CD4-positive, alpha-beta T cell treated with Interleukin-2 at 100 ng/mL for 4 hours (primary cell): ENCODE measurements at places on chromosomes 4 and X.

DNA sequence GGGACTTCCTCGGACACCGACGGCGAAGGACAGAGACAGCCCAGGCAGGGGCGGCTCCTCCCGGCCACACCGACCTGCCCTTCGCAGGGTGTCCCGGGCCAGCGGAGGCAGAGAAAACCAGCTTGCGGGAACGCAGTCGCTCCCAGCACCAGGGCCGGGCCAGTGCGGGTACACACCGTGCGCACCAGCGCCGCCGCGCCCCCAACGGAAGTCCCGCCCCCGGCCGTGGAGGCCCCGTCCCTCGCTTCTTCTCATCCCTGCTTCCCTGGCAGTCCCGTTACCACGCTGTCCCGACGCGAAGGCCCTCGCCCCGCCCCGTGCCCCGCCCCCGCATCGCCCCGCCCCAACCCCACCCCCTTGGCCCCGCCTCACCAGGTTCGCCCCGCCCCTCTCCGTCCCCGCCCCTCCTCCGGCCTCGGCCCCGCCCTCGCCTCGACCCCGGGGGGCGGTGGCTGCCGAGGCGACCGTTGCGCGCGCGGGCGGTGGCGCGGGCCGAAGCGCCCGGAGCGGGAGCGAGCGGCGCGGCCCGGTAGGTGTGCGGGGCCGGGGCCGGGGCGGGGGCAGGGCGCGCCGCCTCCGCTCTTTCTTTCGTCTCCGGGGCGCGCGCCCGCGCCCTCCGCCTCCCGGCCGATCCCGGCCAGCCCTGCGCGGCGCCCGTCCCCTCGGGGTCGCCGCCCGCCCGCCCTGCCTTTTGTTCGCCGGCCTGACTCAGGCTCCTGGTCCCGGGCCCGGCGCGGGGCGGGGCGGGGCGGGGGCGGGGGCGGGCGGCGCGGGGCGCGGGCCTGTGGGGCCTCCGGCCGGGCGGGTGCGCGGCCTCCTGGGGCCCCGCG lies at the start of gene RGS12:
Gene RGS12 (plus strand): TSS at position 451 of the 830 bp plus-strand sequence. CDS start 23,150 bp downstream, outside the sequence.
- DNase-seq: peak; percentile 87

DNA sequence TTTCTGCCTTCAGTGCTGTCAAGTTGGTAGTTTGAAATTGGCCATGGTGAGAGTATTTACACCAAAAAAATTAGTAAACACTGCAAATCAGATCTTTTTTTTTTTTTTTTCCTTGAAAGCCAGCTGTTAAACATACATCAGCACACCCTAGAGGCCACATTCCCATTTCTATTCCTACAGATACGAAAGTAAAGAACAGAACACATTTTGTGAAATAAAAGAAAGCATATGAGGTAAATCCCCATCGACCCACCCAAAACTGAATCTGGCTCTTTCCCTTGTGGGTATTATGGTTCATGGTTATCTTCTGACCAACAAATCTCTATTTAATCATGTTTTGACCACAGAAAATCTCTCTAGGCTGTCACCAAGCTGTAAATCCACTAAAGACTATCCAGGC lies 41.8 kb upstream of the AP1AR start:
- DNase-seq: no peak

DNA sequence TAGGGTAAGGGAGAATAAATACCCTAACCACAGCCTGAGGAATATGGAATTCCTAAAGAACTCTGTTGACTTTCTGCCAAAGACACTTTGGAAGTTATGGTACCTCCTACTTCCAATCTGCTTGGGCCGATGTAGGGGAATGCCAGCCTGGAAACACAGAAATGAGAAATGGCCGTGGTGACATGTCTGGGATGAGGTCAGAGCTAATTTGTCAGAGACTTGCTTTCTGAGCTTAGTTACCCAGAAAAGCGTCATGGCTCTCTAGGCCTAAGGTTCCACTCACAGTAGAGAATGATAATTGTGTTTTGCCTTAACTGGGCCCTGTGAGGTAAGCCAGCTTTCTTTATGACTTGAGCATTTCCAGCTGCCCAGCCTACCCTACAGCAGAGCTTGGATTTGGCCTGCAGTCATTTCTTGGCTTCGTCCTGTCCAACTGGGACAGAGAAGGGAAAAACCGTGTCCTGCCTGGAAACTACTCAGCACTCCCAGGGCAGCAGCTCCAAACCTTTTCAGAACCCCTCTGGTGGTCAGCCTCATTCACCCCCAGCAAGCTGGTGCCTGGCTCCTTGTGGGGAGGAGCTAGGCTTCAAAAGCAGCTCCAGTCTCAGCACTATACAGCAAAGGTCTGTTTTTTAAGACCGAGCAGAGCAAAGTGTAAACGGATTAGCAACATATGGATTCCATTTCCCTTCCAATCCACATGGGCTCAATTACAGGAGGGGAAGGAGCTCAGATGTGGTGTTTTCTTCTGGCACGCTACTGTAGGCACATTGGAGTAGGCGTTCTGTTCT lies 92.3 kb downstream of the RLIM start:
- DNase-seq: no peak

- no peak for DNase-seq
Measured at GRCh38 chr4:141011901-141012315, 121.4 kb downstream of the RNF150 start.

- no peak for DNase-seq
Measured at GRCh38 chr4:88775026-88775425, 77.4 kb upstream of the NAP1L5 start.

DNA sequence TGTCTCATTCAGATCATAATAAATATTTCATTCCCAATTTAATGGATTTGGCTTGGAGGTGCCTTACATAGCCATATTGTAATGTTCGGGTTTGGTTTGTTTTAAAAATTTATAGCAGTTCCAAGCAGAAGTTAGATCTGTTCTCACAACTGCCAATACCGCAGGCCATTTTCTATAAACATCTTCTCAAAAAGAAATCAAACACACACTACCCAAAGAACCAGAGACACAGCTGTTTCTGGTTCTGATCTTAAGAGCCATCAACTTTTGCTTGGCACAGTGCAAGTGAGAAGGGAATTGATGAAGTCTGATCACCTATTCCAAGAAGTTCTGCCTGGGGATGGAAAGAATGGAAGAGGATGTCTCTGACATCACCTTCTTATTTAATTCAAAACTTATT lies 22.9 kb downstream of the MID1IP1 start:
- DNase-seq: no peak

DNA sequence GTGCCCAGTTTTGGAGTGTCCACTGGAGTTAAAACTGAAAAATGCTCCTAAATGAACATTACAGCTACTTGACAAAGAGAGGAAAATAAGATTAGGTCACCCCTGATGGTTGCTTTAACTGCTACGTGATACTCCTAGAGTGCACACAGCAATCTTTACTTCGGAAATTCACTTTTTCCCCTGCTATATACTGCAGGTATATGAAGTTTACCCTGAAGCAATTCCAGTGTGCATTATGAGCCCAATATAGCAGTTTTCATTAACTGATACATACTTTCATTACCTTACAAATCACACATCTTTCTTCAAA lies 773 bp upstream of the ZNF827 start:
- no peak for DNase-seq

- no peak for DNase-seq
Measured at GRCh38 chrX:150873616-150874015, 24.9 kb downstream of the CD99L2 start.

GRCh38 chrX:38961936-38962335 lies 160.7 kb downstream of the MID1IP1 start:
- DNase-seq: no peak

DNA sequence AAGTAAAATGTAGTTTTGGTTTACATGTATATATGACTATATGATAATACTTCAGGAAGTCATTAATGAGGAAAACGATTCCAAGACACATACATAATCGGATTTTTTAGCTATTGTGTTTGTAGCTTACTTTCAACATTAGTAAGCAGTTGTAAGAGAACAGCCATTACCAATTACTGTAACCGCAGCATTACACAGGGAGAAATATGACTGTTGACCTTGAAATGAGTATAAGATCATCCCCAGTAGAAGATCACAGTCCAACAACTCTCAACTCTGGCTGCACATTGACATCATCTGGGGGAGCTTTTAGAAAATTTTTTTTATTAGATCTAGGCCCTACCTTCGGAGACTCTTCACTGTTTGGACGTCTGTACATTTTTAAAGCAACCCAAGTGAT lies 762.0 kb upstream of the MAGEB2 start:
- no peak for DNase-seq

DNA sequence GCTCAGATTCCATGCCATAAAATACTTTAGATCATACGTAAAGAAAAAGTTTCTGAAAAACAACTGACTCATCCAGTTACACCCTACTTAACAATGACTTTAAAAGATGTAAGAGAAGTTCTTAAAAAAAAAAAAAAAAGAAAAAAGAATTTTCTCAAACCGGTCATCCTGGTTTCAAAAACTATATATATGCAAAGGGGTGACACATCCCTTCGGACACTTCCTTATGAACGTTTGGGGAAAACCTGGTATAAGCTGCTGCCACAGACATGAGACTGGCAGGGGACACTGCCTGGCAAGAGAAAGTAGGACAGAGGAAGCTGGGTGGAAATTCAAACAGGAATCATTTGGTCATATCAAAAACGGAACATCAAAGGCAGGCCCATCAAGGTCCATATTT lies 81.2 kb upstream of the PRSS48 start:
- no peak for DNase-seq

DNA sequence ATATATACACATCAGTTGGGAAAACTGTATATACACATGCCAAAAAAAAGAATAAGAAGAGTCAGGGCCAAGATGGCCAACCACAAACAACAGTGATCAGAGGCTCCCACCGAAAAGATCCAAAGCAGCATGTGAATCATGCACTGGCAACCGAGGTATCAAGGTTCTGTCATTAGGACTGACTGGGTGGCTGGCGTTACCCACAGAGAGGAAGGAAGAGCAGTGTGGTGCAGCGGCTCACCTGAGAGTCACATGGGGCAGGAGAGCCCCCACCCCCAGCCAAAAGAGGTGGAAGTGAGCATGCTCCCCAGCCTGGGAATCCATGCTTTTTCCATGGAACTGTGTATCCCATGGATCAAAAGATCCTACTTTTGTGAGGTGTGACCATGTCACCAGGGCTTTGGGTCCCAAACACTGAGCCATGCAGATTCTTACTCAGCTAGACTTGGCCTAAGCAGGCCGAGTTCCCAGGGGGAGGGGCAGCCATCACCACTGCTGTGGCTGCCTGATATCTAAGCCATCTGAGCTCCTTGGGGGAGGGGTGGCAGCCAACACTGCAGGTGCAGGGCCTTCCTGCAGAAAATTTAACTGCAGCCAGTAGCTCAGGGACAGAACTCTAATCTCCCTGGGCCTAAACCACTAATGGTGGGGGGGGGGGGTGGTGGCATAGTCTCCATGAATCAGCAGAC lies 52.8 kb downstream of the P2RY10 start:
- DNase-seq: peak; percentile 29

- no peak for DNase-seq
Measured at GRCh38 chr4:123653236-123653635, 256.6 kb downstream of the SPRY1 start.

DNA sequence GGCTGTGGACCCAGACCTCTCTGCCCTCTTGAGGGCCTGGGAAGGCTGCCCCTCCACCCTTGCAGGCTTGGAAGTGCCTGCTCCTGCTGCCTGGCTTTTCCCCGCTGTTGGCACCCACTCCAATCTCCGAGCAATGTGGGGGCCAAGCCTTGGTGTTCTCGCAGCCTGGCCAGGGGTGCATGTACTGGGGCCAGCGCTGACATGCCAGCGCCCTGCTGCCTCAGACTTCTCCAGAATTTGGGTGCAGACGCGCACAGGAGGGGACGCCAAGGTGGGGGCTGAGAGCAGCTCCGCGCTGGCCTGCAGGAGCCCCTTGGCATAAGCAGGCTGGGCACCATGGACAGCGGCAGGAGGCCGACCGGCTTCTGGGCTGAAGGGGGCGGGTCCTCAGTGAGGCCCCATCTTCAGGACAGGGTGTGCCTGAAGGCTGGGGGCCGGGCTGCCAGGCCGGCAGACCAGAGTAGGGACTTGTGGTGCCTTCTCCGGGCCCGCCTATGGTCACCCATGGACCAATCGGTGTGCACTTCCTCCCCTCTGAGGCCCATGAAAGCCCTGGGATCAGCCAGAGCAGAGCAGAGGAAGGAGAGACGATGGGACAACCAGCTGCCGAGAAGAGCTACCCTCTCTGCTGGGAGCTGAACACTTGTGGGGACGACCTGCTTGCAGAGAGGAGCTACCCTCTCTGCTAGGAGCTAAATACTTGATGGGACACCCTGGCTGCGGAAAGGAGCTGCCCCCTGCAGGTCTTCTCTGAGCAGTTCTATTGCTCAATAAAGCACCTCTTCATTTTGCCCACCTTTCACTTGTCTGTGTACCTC lies 118.3 kb downstream of the DNAAF6 start:
- no peak for DNase-seq

DNA sequence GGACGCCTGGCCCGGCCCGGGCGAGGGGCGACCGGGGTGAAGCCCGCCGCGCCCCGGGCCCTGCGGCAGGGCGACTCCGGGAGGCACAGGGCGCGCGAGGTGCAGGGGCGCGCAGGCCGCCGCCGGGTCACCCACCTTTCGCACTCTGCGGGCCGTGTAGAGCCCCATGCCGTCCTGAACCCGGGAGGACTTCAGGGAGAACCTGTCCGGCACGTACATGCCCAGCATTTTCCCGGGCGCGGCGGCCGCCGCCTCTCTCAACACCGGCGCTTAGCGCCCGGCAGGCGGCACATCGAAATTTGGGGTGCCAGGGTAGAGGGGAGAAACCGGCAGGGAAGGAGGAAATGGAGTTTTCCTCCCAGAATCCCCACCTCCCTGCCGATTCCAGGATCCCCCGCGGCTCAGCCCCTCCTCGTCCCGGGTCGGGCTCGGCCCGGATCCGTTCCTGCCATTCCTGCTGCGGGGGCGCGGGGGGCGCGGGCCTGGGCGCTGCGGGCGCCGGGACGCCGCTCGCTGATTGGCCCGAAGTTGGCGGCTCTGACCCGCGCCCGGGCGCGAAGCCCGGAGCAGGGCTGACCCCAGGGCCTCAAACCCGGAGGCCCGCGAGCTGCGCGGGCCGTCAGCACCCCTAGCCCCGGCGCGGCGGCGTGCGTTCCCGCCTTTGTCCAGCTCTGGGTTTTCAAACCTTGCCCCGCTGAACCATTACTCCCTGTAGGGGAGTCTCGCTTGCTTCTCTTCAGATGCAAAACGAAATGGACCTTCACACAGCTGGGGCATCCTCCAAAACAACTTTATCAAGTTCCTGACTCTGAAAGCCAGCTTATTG lies at the start of gene PRDM5:
Gene PRDM5 (minus strand): TSS at position 346 of the 826 bp plus-strand sequence. CDS start 118 bp downstream, at position 228.
- peak; percentile 5 for DNase-seq

GRCh38 chrX:107701493-107702121 lies 73.3 kb downstream of the PRPS1 start:
- DNase-seq: no peak

DNA sequence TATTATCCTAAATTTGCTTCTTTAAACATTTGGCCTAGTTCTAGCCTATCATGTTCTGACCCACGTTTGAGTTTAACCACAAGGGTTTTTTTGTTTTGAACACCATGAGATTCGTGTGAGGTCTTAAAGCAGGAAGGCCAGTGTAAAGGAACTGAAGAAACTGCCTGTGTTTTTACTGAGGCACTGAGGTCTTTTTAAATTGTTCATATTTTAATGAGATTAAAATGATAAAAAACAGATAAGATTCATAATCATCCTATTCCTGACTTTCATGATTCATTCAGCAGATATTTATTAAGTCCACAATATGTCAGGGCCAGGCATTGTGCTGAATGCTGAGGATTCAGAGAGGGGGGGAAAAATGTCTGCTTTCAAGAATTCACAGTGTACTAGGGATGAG lies 3.2 kb downstream of the RPS6KA3 start:
- peak; percentile 47 for DNase-seq
